Hair follicular keratinocyte (primary cell): ENCODE measurements at places on chromosomes 3 and 15. TPM values are rescaled to one million over a fixed set of nuclear protein-coding genes. Genes with fewer than 3 reads are reported as not detected.

STRIT1 gene
- total RNA-seq: not detected in 2 replicates

PLCB2 gene
- 1.3 and 1.6 TPM in 2 replicates for total RNA-seq

DET1 gene
- 0.72 and 2.2 TPM in 2 replicates for total RNA-seq

CHRM5 gene
- not detected in 2 replicates for total RNA-seq

CIP2A gene
- total RNA-seq: 9.2 and 21.3 TPM in 2 replicates

SMCO1 gene
- 0.23 TPM in 1 of 2 replicates, not detected in the other for total RNA-seq

C3orf70 gene
- total RNA-seq: not detected in 2 replicates

NR2E3 gene
- total RNA-seq: not detected in 2 replicates

SPTSSB gene
- total RNA-seq: 0.23 and 0.31 TPM in 2 replicates

ADGRG7 gene
- total RNA-seq: not detected in 2 replicates

TERC gene
- 329 and 384 TPM in 2 replicates for total RNA-seq

RBMS3 gene
- 4.9 and 17.7 TPM in 2 replicates for total RNA-seq

C3orf80 gene
- total RNA-seq: not detected in 2 replicates

IMPG2 gene
- 0.04 TPM in 1 of 2 replicates, not detected in the other for total RNA-seq

GP5 gene
- total RNA-seq: not detected in 2 replicates
